ENCODE measurements at places on chromosomes 11 and 22.

GRCh38 chr22:19769393-19769715 is 8.8 kb downstream of the TBX1 start:
- DNase-seq: no peak

DNA sequence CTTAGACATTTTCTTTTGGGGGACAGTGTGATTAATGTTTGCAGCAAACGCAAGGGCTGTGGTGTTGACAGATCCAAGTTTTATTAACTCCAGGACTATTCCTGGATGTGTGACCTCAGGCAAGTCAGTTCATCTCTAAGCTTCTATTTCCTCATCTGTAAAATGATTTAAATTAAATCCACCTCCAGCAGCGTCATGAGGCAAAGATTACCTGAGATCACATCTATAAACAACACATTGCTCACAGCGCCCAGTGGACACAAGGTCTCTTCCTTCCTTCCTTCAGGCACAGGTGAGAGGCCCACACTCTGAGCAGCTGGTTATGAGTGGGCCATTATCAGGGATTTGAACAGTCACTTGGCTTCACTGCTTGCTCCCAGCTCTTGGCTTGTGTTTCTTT is 111.2 kb upstream of the RASSF10 start:
- no peak for DNase-seq

DNA sequence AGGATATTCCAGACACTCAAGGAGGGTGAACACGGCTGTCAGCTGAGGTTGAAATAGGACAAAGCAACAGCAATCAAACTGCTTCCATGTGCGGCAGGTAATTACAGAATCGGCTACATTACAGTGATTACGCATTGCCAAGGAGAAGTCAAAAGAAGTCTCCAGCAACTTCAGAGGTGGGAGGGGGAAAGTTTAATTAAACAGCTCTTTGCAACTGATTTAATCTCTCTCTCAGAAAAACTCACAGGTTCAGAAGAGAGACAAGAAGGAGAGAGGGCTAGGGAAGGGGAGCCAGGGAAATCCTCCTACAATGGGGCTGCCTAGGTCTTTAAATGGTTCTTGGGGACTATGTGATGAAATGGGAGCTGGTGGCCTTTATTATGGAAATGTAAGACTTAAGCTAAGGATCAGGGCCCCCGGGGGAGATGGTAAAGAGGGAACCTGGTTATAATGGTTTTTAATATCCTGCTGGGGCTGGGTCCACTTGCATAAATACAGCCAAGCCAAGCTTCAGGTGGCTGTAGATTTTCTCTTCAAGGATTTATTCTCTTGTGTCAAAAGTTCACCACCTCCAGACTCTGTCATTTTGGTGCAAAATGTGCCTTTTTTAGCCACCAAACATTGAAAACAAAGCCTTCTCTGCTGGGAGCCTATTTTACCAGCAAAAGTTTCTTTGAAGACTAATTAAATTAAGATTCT is 354.7 kb upstream of the NARS2 start:
- no peak for DNase-seq

DNA sequence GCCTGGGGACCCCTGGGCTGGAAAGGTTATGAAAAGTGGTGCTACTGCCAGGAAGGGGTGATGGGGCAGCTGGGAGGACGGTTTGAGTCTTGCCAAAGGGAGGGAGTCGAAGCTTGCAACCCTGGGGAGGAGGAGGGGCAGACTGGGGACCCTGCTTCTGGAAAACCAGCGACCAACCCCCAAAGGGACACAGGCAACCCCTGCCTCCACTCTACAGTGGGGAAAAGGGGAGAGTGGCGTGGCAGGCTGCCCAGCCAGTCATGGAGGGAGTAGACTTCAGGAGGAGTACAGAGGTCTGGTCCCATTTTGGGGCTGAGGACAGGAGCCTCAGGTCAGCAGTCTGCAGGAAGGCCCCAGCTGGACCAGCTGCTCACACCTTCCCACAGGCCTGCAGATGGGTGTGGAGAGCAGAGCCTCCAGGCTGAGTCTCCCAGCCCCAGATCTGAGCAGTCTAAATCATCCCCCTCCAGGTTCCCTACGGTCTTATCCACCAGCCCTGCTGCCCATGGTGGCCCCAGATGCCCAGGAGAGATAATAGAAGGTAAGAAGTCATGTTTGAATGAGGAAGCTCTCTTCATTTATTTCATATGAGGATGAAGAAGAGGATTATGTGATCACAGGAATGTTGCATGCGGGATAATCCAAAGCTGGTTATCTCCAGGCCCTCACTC is 3.3 kb downstream of the DDT start:
- DNase-seq: no peak

GRCh38 chr11:120168960-120169681 is 31.2 kb upstream of the TRIM29 start:
- no peak for DNase-seq

DNA sequence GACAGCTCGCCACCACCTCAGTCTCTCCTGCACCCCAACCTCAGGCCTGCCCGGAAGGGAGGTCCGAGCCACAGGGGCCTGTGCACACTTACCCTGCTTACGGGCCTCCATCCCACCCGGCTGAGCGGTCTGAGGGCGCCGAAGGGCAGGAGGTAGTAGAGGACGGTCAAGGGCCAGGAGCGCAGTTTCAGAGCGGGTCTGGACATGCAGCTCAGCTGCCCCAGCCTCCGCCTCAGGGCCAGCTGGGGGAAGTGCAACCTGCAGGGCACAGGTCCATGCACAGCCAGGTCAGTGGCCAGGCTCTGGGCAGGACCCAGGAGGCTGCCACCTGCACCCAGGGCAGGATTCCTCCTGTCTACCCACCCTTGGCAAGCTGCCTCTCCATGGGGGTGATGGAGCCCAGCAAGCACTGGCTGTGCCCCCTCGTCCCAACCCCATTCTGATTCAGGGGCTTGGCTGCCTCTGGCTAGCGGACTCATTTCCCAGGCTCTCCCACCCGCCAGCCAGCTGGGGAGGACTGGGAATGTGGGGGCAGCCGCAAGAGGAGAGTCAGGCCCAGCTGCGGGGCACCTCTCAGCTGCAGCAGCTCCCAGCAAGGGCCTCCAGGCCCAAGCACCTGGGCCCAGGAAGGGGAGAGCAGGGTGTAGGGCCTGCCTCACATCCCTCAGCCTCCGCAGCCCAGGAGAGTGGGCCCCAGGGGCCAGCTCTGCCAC is 38.3 kb downstream of the PISD start:
- no peak for DNase-seq

- DNase-seq: peak; percentile 96
Measured at GRCh38 chr11:64778473-64779298, at the start of gene SF1. Gene SF1, minus strand, starts transcription at chr11:64778542. Its CDS starts 150 bp downstream, at chr11:64778392.

GRCh38 chr22:17007852-17008731 is at the start of gene GAB4:
Gene GAB4, minus strand, starts transcription at chr22:17008222. Its CDS starts 108 bp downstream, at chr22:17008114.
- DNase-seq: no peak

- DNase-seq: no peak
Measured at GRCh38 chr11:86230921-86231434, 13.6 kb upstream of the EED start.

DNA sequence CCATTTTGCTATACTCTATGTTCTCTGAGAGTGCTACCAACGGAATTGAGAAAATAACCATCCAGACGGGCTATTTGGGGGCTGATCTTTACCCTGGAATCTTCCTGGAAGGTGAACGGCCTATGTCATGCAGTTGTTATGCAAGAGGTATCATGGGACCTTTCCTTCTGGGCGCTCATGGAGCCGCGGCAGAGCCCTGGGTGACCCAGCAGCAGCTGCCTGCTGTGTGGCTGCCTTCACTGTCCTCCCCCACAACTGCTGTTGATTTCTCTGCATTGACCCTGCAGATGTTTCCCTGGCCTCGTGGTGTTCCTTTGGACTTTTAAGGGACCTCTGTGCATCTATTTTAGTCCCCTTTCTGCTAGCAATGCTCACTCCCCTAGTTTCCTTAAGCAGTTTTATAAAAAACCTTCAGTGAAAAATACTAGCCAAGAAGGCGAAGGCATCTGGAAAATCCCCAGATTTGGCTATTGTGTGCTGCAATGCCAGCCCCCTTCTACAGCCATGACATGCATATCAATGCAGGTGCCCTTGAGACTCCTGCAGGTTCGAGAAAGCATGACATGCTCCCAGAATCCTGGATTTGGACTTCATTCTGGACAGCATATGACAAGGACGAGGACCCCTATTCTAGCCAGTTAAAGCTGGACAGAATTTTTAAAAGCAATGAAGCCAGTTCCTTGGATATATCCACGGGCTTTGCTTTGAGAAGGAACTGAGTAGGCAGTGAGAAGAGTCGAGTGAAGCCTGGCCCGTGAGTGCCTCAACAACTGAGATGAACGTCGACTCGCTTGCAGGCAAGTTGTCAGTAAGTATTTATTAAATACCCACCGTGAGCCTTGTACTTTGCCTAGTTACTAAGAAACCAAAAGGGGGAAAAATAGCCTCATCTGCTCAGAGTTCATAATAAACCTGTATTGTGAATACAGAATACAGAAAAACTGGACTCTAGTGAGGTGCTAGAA is at the start of gene SLC25A18:
Gene SLC25A18 (plus strand): TSS at position 593 of the 965 bp plus-strand sequence. CDS start 16,447 bp downstream, outside the sequence.
- no peak for DNase-seq

DNA sequence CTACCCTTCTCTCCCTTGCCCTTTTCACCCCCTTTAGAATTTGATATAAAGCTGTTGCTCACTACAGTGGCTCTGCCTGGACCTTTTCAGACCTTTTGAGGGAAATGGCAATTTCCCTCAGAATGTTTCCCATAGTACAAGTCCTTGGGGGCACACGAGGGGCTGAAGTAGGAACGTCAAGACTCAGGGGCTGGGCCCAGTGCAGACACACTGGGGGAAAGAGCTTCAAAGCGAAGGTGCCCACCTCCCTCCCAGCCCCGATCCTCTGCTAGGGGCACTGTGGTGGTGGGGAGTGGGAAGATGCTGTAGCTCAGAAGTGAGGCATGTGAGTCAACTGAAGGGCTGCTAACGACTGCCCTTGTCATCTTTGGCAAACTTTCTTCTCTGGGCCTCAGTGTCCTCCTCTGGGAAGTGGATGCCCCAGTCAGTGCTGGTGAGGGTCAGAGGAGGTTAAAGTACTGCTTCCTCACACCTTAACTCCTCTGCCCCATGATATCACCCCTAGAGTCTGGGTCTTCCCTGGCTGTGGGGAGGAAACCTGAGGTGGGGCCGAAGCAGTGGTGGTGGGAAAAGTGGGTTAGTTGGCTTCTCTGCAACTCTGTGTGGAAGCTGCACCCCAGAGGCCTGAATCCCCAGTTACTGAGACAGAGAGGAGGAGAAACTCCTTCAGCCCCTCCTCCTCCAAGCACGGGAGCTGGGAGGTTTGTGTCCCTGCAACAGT is 425.3 kb upstream of the B3GAT1 start:
- no peak for DNase-seq

GRCh38 chr22:39241794-39242594 is 2.8 kb downstream of the PDGFB start:
- no peak for DNase-seq

- no peak for DNase-seq
Measured at GRCh38 chr22:18070556-18071306, 7.1 kb upstream of the PEX26 start.

- DNase-seq: no peak
Measured at GRCh38 chr11:128294671-128295050, 292.7 kb downstream of the ETS1 start.

- DNase-seq: no peak
Measured at GRCh38 chr11:58654908-58655296, 32.4 kb downstream of the CNTF start.

DNA sequence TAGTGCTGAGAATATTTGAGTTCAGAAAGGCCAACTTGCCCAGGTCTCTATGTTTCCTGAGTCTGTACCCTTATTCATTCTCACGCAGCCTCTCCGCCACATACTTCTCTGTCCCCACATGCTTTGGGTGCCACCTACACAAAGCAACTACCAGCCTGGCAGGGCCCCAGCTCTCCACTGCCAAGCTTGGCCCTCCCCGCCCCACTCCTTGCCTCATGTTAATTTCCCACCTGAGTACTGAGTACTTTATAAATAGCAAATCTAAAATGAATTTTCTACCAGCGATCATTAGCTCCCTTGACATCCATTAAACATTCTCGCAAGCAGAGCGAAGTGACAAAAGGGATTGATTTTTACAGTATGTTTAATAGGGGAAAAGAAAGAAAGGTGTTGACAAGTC is 20.8 kb downstream of the NTM start:
- no peak for DNase-seq

- no peak for DNase-seq
Measured at GRCh38 chr11:120068114-120068573, 69.8 kb downstream of the TRIM29 start.

DNA sequence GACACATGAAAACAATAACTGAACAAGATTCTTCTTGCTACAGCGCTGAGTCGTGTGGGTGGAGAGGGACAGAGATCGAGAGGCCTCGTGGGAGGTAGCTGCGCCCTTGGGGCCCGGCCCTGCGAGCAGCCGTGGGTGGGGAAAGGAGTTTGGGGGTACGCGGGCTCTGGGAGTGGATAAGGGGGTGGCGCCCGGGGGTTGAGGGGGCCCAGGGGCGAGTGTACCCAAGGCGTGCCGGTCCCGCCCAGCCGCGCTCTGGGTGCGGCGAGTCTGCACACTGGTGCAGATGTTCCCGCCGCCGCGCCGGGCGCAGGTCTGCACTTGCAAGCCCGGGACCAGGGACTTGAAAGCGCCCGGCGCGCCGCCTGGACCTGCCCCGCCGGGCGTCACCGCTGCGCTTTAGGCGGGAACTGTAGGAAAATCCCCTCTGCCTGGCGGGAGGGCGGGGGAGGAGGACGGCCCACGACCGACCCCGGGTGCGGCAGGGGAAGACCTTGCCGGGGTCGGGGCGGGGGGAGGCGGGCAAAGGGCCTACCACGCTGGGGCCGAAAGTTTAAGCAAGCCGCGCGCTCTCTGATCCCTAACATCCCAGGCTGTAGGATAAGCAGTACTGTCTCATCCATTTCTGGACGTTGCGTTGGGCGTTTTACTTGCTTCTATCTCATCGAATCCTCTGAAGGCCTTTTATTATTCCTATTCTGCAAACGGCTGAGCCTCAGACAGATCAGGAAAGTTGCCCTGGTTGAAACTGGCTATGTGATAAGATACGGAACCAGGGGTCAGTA is 1.4 kb upstream of the KREMEN1 start:
- no peak for DNase-seq

GRCh38 chr11:63906087-63906486 is 10.9 kb downstream of the RCOR2 start:
- DNase-seq: no peak

DNA sequence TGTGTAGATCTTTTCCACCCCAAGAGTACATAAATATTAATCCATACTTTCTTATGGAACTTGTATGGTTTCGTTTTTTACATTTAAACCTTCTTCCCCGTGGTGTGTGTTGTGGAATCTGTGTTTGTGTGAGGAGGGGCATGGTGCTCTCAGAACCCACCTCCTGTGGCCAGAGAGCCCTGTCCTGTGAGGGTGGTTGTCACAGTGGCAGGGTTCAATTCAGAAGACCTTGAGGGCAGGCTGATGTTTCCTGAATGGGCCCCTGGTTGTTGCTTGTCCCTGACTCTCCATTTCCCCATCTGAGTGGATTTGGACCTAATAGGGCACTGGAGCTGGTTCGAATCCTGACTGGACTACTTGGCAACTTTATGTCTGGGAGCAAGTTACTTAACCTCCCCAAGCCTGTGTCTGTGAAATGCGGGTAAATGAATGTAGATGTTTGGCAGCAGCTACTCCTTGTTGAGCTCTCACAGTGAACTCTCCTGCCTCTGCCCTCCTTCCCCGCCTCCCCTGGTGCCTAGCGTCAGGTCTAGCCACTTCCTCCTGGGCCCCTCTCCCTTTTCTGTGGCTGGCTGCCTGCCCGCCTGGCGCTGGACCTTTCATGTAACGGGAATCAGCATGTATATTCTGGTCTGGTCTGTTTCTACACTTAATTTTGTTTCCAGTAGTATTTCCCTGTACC is 7.3 kb downstream of the NEAT1 start:
- DNase-seq: no peak
